ENCODE measurements at places on chromosomes 6 and 20.

DNA sequence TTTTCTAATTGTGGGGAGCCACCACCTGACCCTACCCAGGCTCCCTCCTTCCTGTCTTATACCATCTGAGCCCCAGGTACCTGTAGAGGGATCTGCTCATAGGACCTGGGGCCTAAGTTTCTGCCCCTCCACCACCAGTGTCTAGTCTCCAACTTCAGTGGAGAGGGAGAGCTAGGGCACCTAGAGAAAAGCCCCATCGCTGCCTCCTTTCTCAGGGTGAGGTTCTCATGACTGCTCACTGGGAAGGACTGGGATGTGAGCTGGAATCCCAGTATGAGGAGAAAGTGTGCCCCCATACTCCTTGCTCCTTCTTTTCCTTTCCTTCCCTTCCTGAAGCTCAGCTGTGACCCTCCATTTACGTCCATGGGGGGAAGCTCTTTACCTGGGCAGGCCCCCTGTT, 231.6 kb downstream of the LRFN2 start:
- DNase-seq, result no peak

DNA sequence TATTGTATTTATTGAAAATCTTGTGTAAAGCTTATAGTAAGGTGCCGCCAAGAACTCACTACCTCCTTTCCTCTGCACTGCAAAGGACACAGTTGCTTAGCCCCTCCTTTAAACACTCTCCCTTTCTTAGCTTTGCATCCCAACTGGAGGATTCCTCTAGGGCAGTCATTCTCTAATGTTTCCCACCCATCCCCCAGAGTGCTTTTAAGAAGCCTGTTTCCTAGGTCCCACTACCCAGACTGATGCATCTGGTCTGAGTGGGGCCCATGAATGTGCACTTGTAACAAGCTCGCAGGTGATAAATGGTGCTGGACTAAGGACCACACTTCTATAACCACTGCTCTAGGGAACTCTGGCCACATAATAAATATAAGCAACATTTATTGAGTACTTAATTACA, 55.2 kb downstream of the B4GALT5 start:
- no peak for DNase-seq

DNA sequence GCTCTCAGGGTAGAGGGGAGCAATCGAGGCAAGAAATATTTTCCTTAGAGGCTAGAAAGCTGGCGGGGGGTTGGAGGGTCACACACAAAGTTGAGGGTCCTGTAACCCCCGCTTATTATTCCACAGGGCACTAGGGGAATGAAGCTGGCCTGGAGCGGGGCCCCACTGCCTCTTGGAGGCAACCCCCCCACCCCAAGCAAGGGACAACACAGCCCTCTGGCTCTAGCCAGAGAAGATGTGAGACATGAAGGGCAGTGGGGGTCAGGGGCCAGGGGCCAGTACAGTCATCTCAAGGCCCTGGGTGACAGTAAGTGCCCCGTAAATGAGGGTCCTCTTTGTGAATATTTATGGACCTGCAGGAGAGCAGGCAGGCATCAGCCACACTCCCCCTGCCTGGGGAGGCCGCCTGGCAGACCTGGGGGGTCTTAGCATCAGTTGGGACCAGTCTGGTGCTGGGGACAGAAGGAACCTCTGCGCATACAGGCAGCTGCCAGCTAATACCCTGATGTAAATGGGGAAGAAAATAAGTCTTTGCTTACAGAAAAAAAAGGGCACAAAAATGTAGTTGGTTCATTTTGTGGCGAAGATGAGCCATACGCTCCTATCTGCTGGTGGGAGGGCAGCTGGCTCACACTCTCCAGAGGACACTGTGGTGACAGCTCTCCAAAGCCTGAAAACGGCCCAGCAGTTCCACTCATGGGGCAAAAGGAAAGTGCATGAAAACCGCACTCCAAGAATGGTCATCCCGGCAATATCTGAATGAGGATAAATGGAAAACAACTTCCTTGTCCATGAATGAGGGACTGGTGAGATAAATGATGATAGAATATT, 21.9 kb downstream of the SPATA2 start:
- no peak for DNase-seq

DNA sequence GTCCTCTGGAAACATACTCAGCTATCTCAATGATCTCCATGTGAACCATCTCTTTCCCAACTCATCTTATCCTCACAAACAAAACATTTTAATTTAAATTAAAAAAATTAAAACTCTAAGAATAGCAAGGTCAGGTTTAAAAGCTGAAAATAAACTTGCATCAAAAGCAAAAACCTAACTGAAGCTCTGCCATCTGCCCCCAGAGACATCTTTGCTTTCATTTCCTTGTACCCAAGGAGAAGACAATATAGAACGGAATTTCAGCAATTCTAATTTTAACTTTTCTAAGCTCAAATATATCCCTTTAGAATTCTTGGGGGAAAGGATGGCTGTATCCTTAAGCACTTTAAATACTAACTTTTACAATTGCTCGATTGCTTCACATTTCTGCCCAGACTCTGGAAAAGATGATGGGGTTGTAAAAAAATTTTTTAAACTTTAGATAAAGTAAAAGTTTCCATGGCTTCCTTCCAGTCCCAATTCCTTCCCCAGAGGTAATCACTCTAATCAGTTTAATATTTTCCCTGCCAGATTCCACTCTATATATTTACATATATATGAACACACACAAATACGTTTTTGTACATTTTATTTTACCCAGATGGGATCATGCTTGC, 69.2 kb upstream of the SMIM29 start:
- DNase-seq, result no peak

DNA sequence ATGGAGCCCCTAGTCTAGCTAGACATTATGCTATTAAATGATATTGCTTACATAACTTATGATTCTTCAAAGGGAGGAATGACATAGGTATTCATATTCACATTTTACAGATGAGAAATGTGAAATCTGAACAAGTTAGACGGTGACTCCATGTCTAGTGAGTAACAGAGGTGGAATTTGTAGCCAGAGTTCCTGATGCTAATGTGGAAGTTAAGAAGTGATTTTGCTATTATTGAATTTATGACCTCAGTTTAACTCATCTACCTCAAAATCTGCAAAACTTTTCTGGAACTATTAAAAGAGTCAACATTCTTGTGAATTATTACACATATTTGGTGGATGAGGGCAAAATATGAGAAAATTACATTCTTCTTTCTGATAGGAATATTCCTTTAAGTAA, 347.6 kb upstream of the MMS22L start:
- DNase-seq, result no peak

DNA sequence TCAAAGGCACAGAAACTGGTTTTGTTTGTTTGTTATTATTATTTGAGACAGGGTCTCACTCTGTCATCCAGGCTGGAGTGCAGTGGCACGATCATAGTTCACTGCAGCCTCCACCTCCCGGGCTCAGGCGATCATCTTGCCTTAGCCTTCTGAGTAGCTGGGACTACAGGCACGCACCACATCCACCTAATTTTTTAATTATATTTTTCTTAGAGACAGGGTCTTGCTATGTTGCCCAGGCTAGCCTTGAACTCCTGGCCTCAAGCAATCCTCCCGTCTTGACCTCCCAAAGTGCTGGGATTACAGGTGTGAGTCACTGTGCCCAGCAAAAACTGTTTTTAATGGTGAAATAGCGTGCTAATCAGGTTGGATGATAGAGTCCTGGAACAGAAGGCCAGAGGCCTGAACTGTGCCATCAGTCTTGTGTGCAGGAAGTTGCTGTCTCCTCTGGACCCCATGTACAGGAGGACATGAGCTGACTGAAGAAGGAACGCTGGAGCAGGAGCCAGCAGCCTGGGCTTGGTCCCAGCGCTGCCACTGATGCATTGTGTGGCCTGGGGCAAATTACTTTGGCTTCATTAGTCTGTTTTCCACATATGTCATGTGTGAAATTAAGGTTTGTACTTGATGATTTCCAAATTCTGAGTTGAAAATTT, 4.9 kb downstream of the TM9SF4 start:
- no peak for DNase-seq

DNA sequence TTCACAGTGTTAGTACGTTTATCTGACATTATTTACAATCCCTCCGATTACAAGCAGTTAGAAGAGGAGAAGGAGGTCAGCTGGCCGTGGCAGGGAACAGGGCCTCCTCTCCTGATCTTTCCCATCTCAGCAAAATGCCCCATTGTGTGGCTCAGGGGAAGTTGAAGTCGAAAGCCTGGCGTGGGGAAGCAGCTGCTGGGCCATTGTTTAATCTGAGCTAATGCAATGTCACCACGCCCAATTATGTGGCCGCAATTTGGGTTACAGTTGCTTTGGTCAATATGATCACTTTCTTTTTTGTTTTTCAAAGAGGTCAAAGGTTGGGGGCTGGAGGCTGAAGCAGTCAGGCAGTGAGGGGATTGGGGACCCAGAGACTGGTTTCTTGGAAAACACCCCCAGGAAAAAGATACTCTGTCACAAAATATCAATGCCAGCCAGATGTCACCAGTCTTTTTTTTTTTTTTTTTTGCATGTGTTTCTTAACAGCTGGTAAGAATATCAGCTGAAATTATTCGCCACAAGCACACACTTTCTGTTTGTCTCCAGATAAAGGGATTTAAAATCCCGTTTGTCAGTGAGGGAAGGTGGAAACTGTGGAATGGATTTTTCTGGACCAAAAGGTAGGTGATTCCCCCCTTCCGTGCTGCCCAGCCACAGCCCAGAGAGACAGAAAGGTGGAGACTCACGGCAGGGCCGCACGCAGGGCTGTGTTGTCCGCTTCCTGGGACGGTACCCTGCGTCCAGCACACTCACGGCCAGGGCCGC, 24.6 kb downstream of the DLL1 start:
- no peak for DNase-seq

DNA sequence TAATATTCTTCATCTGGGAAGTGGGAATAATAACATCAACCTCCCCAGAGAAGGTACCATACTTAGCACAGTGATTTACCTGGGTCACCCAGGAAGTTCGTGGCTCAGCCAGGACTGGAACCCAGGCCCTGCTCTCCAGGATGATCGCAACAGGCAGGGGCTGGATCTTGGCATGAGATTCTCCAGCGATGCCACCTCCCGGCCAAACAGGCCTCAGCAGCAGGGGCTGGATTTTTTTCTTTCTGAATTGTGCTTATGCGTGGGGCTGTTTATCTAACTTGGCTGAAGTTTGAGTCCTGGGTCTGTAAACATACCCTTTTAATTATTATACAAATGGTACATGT, 129.5 kb upstream of the PTPN1 start:
- DNase-seq, result no peak

- no peak for DNase-seq
Measured at GRCh38 chr6:152625213-152625612, 11.9 kb downstream of the SYNE1 start.

- no peak for DNase-seq
Measured at GRCh38 chr6:3515669-3516068, 58.8 kb upstream of the SLC22A23 start.

DNA sequence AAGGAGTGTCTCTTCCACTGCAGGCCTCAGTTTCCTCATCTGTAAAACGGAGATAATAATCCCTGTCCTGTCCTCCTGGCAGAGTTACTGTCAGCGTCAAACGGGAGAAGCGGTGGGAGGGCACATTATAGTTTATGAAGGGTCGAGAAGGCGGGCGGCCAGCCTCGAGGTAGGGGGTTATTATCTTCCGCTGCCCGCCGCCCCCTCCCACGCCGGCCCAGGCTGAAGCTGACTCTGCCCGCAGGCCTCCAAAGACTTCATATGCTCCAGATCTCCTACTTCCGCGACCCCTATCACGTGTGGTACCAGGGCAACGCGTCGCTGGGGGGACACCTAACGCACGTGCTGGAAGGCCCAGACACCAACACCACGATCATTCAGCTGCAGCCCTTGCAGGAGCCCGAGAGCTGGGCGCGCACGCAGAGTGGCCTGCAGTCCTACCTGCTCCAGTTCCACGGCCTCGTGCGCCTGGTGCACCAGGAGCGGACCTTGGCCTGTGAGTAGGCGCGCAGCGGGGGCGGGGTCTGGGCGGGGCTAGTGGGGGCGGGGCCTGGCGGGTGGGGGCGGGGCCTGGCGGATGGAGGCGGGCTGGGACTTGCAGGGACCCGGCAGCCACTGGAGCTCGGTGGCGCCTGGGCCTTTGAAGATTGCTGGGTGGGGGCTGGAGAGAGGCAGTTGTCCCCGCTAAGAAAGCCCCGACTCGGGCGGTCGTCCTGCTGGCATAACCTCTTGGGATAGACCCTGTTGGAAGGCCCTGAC, 2.8 kb downstream of the PROCR start:
- no peak for DNase-seq

DNA sequence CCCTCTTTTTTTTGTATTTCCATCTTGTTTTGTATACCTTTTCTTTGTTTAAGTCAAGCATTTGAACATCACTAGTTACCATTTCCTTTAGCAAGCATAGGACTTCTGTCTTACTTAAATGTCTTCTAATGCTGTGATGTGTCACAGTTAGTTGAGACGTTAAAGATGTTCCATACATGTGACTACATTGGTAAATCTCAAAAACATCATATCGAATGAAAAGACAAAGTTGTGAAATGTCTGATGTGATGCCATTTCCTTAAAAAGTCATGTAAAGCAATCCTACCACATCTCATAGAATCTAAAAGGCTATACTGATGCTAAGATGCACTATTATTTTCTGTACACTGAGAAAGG, 26.8 kb downstream of the SLC16A10 start:
- no peak for DNase-seq

DNA sequence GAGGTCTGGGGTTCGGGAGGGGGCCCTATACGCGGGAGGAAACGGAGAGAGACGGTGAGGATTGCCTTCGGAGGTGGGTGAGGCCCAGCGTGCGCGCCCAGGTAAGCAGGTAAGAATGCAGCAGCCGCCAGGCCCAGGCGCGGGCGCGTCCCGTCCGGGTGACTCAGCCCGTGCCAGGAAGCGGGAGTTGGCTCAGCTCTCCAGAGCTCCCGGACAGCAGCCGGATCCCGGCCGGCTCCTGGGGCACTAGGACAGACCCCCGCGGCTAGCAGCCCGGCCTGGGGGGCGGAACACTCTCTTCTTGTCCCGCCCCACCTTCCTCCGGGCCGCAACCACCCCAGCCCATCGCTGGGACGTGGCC, 1.5 kb upstream of the MDFI start:
- DNase-seq, result no peak

DNA sequence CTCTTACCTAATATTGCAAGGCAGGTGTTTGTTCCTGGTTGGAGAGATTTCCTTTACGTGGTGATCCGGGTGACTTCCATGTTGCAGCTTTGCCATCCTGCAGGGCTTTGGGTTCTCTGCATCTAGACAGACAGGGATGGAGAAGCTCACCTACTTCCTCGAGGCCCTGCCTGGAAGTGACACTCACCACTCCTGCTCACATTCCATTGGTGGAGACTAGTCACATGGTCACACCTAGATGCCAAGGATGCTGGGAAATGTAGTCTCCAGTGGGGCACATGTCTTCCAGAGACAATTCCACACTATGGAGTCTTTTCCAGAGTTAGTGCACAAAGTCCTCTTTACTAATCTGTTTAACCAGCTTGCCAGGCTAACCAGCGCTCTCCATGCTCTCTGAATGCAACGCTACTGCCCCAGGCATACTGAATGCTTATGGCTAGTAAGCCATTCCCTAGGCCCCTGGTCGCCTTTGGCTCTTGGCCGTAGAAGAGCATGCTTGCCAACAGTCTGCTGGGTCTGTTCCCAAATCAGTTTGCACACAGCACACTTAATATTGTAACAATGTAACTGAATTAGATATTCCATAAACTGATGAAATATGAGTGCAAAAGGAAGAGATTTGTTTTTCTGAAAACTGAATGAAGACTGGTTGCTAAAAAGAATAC, 6.7 kb upstream of the KCNK15 start:
- DNase-seq, result no peak

All from stimulated activated CD4-positive, alpha-beta T cell treated with anti-CD3 and anti-CD28 coated beads, TNF-alpha, amount 100 ng/mL, for 1 hour (primary cell).